ENCODE measurements at places on chromosomes 11 and 22. TPM values are rescaled to one million over a fixed set of nuclear protein-coding genes. Genes with fewer than 3 reads are reported as not detected.
A peak's percentile ranks its signal among the peaks of the same experiment; 100 is the strongest.

GRCh38 chr22:31538815-31539214 lies 42.5 kb downstream of the SFI1 start:
- DNase-seq = no peak

- no peak for DNase-seq
Measured at GRCh38 chr11:107621081-107621480, 30.1 kb downstream of the ELMOD1 start.

DNA sequence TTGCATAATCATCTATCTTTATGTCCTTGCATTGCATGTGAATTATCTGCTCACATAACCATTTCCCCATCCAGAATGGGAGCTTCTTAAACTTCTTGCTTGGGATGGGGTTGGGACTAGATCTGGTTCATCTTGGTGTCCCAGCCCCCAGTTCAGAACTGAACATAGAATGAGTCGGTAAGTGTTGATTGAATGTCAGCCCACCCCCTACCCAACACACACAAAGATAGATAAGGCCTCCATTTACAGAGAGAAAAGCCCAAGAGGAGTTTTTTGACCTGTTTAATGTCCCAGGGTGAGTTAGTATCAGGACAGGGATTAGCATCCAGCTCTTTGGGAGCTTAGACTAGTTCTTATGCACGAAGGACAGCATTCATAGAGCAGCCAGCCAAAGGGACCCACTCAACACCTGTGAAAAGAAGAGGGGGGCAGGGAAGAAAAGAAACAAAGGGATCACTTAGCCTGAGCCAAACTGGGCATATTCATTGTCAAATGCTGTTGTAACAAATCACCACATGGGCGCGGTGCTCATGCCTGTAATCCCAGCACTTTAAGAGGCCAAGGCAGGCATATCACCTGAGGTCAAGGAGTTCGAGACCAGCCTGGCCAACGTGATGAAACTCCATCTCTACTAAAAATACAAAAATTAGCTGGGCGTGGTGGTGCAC lies 57.4 kb downstream of the CHRDL2 start:
- no peak for DNase-seq

The SLC5A12 gene
- total RNA-seq = not detected

- no peak for DNase-seq
Measured at GRCh38 chr22:44206696-44207095, 26.0 kb downstream of the PARVG start.

The TTC36 gene
- 0.92 TPM for total RNA-seq

The CCDC83 gene
- total RNA-seq = not detected

The ANAPC15 gene
- total RNA-seq = 46.1 TPM

- DNase-seq = no peak
Measured at GRCh38 chr22:38285018-38285417, 12.2 kb upstream of the TMEM184B start.

DNA sequence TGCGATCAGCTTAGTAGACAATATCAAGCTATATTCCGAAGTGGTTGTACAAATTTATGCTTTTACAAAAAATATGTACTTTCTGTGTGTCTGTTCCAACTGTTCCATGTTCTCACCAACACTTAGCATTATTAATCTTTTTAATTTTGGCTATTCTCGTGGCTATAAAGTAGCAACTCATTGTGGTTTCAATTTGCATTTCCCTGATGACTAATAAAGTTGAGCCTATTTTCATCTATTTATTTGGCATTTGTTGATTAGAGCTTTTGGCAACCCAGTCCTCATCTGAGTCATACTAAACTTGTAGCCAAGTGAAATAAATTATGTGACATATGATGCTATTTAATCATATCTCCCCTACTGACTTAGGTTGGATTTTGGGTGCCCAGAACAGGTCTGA lies 115.9 kb downstream of the FBXO7 start:
- no peak for DNase-seq

The OR51B5 gene
- not detected for total RNA-seq

GRCh38 chr22:46829941-46830715 lies 67.7 kb downstream of the TBC1D22A start:
- DNase-seq = peak; percentile 76

The NNMT gene
- total RNA-seq = 44.0 TPM

DNA sequence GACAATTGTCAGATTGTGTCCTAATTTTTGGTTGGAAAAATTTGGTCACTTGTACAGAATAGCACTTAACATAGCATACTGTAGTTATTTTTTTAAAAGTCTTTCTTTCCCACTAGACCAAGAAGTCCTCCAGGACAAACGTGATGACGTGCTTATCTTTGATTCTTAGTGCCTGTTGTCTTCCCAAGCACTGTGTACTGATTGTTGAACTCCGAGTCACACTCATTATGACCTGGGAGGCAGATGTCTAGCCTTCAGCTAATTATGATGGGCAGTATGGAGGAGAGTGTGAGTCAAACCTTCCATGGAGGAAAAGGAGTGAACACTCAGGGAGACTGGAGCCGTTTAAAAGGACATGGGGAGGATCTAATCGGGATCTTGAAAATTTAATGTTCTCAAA lies 119.8 kb downstream of the SPON1 start:
- no peak for DNase-seq

- no peak for DNase-seq
Measured at GRCh38 chr11:122331079-122331478, 215.1 kb upstream of the BLID start.

The ZNF280A gene
- not detected for total RNA-seq

DNA sequence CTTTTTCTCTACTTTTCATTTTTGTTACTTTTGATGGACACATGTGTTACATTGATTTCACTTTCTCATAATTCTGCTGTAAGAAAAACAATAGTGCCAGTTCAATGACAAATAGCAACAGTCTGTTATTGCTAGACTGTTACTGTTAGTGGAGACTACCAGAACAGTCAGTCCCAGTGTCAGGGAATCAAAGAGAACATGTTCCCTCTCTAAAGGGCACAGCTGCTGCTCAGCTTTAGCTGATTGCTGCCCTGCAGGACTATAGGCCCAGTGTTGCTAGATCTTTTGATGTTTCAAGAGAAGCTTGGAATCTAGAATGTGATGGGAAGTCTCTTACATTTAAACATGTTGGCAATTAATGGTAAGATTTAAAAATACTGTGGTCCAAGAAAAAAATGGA lies 3.4 kb downstream of the BIRC3 start:
- DNase-seq = no peak

- no peak for DNase-seq
Measured at GRCh38 chr11:115700496-115700895, 196.3 kb upstream of the CADM1 start.

The MS4A6A gene
- total RNA-seq = 64.0 TPM

The SGSM1 gene
- total RNA-seq = 7.5 TPM

GRCh38 chr22:21939461-21939913 lies 13.2 kb downstream of the PPM1F start:
- no peak for DNase-seq

GRCh38 chr11:10803676-10804075 lies 5.0 kb downstream of the EIF4G2 start:
- no peak for DNase-seq

The LIF gene
- total RNA-seq = 0.27 TPM

The BCO2 gene
- total RNA-seq = 155 TPM

DNA sequence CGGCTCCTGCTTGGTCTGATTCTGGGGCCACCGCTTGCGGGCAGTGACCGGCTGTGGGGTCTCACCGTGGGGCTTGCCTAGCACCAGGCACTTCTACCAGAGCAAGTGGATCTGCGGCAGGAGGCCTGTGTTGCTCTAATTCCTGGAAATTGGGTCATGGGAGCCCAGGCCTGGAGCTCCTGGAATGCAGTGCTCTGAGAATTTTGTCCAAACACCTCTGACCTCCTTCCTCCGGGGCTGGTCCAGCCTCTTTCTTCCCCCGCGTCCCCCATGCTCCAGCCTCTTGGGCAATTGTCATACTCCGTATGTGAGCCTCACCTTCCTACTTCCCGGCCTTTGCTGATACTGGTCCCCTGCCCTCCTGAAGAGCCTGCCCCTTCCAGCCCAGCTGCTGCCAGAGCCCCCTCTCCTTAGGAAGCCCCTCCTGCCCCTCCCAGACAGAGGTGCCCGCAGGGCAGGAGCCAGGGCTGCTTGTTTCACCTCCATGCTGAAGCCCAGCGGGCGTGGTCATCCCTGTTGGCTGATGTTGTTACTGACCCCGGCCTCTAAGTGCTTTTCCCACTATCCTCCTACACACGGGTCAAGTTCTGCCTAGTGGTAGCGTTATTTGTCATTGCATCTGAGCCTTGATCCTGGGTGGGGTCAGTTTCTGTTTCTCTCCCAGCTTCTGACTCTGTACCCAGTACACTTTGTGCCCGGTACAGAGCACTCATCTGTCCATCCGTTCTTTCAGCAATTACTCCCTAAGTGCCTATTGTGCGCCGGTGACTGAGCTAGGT lies 9.6 kb downstream of the MGAT3 start:
- DNase-seq = no peak

- DNase-seq = peak; percentile 80
Measured at GRCh38 chr22:19121631-19122142, 525 bp downstream of the DGCR2 start.

The CLDN5 gene
- 29.9 TPM for total RNA-seq

DNA sequence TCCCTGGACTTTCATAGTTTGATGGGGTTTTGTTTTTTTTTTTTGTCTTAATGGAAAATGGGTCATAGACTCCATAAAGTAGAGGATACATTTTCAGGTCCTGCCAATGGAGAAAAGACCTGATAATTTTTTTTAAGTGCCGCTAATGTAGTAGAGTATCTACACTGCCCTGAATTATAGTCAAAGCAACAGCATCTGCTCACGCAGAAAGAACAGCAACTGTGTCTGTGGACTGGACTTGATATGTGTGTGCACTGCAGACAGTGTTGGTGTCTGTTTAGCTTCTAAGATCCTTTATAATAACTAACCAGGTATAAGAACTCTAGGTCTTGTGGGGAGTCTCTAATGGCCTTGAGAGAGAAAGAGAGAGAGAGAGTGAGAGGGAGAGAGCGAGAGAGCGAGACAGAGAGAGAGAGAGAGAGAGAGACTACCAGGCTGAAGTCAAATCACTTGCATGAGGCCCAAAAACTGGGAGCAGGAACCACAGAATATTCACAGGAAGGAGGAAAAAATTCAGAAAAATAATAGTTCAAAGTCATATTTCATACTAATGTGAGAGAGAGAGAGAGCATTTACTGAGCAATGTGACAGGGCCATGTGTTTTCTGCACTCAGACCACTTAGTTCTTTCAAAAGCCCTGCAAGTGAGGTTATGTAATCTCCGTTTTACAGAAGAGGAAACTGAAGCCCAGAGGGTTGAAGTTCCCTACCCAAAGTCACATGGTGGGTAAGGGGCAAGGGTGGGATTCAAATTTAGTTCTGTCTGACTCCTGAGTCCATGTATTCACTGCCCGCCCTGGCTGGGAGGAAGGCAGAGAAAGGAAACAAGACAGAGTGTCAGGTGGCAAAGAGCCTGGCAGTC lies 8.6 kb upstream of the MIAT start:
- DNase-seq = no peak

DNA sequence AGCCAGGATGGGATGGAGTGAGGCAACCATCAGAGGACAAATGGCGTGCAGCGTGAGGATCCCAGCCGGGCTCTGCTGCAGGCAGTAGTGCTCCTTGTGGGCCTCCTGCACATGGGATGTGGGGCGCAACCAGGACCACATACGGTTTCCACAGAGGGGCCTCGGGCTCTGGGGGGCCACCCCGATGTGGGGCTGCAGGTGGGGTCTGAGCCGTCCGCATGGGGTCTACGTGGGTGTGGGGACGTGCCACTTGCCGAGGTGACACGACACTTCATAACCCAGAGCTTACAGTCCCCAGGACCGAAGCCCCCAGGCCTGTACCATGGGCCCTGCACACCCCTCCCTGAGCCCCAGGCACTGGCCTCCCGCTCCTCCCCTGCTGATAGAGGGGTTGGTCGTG lies 10.8 kb downstream of the TTLL8 start:
- no peak for DNase-seq

DNA sequence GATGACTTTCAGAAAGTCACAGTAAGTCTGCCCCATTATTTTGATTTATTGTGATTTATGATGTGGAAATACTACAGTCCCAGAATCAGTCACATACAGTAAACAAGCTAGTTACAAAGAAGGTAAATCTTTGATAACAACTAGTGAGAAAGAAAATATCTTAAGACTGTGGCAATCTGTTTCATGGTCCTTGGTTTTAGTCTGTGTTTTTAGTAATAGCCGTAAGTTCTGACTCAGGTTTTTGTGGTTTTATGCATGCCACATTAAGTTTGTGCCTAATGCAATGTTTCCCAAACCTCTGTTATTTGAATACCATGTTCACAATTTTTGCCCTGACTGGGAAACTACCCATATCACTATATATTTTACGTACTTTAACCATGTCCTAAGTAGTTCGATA lies 6.7 kb downstream of the CEP295 start:
- DNase-seq = no peak

DNA sequence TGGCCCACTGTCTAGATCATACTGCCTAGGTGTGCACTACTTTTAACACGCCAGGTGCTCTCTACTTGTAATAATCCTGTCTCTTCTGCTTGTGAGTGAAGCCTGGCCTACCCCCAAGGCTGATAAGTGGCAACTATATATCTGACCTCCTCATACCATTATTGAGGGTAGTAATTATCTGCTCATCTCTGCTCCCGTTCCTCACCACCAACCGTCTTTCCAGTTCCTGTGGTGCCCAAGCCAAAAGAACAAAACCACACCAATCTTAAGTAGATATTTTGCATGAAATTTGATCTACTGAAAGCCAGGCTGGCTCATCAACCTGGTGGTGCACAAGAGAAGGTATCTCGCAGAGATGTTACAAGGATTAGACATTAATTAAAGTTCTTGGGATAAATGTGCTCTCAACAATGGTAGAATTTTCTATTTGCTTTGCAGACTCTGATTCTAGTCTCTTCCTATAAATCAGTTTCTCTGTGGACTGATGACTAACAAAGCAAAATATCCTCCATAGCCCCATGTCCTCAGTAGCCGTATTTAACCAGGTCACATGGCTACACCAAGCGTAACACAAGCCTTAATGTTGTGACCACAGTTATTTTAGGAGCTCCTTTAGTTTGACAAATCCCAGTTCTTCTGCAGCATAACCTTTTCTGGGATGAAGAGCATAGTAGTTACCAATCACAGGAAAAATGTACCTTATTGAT lies 267.2 kb downstream of the NTM start:
- DNase-seq = no peak

DNA sequence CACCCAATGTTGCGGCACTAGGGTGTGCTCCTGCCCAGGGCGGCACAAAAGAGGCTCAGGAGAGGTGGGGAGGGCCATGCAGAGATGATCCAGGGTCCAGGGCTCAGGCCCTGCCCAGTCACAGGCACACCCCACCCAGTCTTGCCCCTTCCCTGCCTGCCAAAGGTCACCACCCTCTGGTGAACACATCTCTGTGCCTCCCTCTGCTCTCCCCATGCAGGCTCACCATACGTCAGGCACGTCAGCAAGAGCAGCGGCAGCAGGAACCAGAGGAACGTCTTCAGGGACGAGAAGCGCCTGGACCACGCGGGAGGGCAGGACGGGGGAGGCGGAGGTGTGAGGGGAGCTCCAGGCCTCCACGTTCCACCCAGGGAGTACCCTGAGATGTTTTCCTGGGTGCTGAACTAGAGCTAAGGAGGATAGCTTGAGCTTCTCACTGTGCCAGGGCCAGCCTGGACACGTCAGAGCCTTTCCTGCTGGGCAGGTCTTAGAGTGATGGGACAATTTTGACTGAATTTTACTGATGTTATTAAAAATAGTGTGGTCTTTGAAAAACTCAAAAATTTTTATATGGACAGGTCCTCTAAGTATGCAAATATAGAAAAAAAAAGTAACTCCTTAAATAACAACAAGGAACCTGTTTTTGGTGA lies 7.2 kb downstream of the SUN2 start:
- peak; percentile 55 for DNase-seq
